OCI-M1 (cell line): ENCODE measurements at places on chromosomes 16 and 17.

DNA sequence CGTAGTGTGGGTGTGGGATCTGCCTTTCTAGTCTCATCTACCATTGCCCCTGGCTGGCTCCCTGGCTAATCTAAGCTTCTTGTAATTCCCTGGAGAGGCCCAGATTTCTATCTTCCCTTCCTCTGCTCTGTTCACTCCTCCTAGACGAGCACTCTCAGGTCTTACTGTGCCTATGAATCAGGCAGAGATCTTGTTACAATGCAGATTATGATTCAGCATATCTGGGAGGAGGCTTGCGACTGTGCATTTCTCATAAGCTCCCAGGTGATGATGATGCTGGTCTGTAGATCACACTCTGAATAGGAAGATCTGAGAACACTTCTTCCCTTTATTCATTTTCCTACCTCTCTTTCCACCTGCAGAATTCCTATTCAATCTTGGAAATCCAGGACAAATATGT lies 200.1 kb downstream of the CBLN1 start:
- no peak for DNase-seq

- no peak for DNase-seq
These were observed 13.2 kb upstream of the NKD1 start for GRCh38 chr16:50534958-50535357.

DNA sequence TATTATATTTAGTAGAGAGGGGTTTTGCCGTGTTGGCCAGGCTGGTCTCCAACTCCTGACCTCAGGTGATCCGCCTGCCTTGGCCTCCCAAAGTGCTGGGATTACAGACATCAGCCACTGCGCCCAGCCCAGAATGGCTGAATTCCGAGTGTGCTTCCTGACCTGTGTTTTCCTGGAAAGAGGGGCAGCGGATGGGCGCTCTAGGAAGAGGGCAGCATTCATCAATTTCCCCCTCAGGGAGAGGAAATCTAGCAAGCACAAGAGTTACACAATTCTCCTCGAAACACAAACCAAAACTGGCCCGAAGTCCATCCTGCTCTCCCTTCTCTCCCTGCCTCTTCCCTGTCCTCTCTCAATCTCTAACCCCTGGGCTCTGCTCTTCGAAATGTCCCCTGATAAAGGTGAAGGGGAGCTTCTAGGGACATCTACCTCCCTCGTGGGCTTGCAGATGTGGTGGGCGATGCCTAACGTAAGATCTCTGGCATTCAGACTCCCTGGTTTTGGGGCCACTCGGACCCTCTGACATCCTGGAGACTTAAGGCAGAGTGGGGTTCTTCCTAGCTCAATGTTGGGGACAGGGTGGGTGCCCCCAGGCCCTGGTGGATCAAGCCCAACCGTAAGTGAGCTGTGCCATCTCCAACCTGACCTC lies 1.0 kb downstream of the IL27 start:
- DNase-seq = no peak

GRCh38 chr16:77468831-77469230 lies 34.0 kb upstream of the ADAMTS18 start:
- DNase-seq = no peak

GRCh38 chr17:74785981-74786360 lies 9.8 kb upstream of the NAT9 start:
- no peak for DNase-seq

- no peak for DNase-seq
These were observed 29.2 kb downstream of the SNX20 start for GRCh38 chr16:50651835-50652438.
